A549 treated with dexamethasone at 1 μM for 4 hours (cell line): ENCODE measurements at places on chromosomes 6 and 20. TPM values are rescaled to one million over a fixed set of nuclear protein-coding genes. Genes with fewer than 3 reads are reported as not detected.

Gene CLVS2
- 0.07 to 0.27 TPM (median 0.20 TPM) in 5 replicates for total RNA-seq

Gene PROCR
- 121 to 148 TPM (median 145 TPM) in 5 replicates for total RNA-seq

Gene OR2H1
- not detected in 5 replicates for total RNA-seq

Gene CD109
- 45.8 to 84.9 TPM (median 72.8 TPM) in 5 replicates for total RNA-seq

Gene GRIK2
- total RNA-seq, result 0.43 to 0.61 TPM (median 0.51 TPM) in 5 replicates

Gene DNAH8
- total RNA-seq, result not detected in 5 replicates

Gene ACOT8
- total RNA-seq, result 16.6 to 18.0 TPM (median 16.9 TPM) in 5 replicates

Gene SYNDIG1
- total RNA-seq, result 1.2 to 2.0 TPM (median 1.7 TPM) in 5 replicates

Gene CNR1
- 1.2 to 2.0 TPM (median 1.7 TPM) in 5 replicates for total RNA-seq
